ENCODE measurements at places on chromosomes 2 and 18. TPM values are rescaled to one million over a fixed set of nuclear protein-coding genes. Genes with fewer than 3 reads are reported as not detected.

The ARHGAP28 gene
- total RNA-seq = 1.4 TPM

The SAG gene
- total RNA-seq = not detected

The POTEC gene
- total RNA-seq = not detected

The CCDC68 gene
- total RNA-seq = 3.3 TPM

The IL36G gene
- not detected for total RNA-seq

The ASB18 gene
- 3.8 TPM for total RNA-seq

The HMSD gene
- 1.2 TPM for total RNA-seq

The SERPINB3 gene
- not detected for total RNA-seq

The FRZB gene
- 1.1 TPM for total RNA-seq

The PKP4 gene
- total RNA-seq = 70.4 TPM

The OSGEPL1 gene
- 12.6 TPM for total RNA-seq

The PLEKHB2 gene
- total RNA-seq = 34.1 TPM

The ZNF514 gene
- 15.4 TPM for total RNA-seq

The MAP3K19 gene
- not detected for total RNA-seq

The CFAP221 gene
- 0.79 TPM for total RNA-seq

The SPP2 gene
- not detected for total RNA-seq

The VAMP5 gene
- total RNA-seq = 54.8 TPM

DNA sequence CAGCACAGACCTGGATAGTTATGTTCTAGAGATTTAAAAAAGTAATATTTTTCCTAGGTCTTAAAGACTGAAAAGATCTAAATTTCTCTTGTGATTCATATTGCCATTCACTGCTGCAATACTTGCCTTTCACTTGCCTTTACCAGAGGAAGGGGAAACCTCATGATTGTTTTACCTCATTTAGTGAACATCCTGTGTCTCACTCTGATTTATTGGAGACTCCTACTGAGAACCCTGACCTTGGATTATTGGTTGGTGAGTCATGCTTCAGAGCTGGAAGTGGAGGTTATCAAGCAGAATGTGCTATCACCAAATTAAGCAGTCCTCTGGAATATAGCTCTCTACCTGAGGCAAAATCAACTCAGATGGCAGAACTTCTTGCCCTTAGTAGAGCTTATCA, 500.5 kb downstream of the TSN start:
- DNase-seq = no peak

DNA sequence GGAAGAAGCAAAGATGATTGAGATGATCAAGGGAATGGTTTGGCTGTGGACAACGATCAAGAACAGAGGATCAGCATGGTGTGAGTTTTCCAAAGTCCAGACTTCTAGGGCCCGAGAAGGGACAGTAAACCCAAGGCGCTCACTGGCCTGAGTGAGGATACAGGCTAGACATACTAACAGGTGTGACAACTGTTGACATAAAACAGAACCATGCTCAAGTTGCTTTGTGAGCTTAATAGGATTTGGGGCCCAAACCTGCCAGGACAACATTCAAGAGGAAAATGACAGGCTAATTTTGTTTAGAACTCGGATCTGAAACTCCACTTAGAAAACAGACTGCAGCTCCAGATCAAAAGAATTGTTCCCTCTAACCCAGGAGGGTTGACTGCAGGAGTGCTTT, 68.1 kb upstream of the ACKR3 start:
- no peak for DNase-seq

- no peak for DNase-seq
These were observed 201.5 kb upstream of the SLC35G4 start for GRCh38 chr18:11407940-11408339.

DNA sequence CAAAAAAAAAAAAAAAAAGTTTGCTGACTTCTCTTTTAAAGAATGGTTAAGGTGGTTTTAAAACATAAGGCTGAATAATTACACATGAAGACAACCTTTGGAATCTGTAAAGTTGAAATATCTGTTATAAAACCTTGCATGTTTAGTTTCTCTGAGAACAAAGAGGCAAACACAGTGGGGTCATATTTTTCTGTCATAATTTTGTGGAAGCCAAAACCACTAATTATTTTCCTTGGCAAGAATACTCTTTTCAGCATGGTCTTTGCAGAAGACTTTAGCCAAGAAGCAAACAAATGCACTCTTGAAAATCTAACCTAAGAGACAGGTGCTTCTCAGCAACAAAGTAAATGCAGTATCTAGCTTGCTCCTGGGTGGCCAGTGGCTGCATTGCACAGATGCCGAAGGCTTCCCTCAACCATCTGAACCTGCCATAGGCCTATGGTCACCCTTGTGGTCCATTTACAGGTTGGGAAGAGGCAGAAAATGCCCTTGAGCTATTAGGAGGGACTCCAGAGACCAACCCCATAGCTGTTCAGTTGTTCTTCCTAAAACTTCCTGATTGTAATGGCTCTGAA, 44.8 kb downstream of the ZAP70 start:
- no peak for DNase-seq

- peak; percentile 68 for DNase-seq
These were observed 81.6 kb downstream of the TWIST2 start for GRCh38 chr2:238929242-238930081.

DNA sequence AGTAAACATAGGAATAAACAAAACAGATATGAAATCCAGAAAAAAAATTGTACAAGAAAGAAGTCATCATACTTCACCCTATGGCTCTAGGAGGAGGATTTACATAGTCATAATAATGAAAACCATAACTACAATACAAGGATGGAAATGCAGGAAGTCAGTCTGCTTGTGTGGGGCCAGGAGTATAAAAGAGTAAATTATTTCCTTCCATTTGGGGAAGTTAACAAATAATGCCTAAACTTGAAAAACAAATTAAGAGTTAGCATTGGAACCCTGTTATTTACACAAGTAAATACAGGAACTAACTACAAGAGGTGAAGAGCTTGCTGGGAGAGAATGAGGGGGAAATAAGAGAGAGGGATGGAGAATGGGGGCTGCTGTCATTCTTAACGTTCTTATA, 15.4 kb downstream of the TMEM163 start:
- no peak for DNase-seq

- no peak for DNase-seq
These were observed 84.8 kb upstream of the PIK3C3 start for GRCh38 chr18:41870191-41870590.

DNA sequence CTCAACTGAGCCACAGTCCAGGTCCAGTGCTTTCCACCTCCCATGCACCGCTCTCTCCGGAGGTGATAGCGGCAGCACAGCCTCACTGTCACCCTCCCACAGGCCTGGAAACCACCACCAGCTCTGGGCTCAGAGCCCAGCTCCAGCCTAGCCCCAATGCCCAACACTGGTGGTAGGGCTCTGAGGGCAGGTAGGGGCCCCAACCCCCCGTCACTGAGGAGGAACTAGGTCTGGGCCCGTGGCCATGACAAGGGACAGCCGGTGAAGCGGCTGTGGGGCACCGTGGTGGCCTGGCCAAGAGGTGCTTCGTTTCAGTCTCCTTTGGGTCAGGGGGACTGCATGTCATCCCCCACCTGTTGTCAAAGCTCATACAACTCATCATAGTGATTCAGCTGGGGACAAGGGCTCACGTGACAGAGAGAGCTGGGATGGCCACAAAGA, 5.5 kb upstream of the TMEM214 start:
- no peak for DNase-seq

DNA sequence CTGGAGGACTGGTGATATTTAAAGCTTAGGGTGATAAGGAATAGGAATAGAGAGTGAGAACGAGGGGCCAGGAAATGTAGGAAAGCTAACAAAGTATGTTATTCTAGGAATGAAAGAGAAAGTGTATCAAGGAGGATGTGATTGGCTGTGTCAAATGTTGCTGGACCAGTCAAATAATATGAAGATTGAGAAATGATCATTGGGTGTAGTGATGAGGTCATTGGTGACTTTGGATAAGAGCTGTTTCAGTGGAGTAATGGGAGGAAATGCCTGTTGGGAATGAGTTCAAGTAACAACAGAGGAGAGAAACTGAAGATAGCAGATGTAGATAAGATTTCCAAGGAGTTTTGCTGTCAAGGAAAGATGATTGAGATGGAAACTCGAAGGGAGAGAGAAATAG, 74.4 kb downstream of the UBE2E3 start:
- no peak for DNase-seq

GRCh38 chr2:218149098-218149497, 17.7 kb downstream of the CXCR1 start:
- DNase-seq = no peak

GRCh38 chr2:149355716-149356422, 25.5 kb downstream of the LYPD6 start:
- no peak for DNase-seq

GRCh38 chr2:235934059-235934773, 234.0 kb downstream of the GBX2 start:
- DNase-seq = no peak

GRCh38 chr18:78221496-78221895, 758.1 kb upstream of the SALL3 start:
- DNase-seq = no peak

DNA sequence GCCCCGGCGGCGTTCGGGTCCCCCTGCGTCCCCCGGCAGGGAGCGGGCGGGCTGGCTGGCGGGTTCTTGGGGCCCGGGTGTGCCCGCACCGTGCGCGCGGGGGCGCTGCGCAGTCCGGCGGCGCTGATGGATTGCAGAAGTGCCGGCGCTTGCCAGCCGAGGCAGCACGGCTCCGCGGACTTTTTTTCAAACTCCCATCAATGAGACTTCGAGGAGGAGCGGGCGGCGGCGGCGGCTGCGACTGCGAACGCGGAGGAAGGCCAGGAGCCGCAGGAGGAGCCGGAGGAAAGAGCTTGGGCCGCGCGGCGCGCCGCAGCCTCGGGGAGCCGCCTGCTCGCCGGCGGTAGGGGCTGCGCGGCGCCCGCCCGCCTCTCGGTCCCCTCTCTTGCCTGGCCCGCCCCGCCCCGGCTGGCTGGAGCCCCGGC, at the start of gene GLI2:
Gene GLI2 (plus strand): TSS at position 123 of the 425 bp plus-strand sequence. CDS start 61,453 bp downstream, outside the sequence.
- DNase-seq = peak; percentile 84

DNA sequence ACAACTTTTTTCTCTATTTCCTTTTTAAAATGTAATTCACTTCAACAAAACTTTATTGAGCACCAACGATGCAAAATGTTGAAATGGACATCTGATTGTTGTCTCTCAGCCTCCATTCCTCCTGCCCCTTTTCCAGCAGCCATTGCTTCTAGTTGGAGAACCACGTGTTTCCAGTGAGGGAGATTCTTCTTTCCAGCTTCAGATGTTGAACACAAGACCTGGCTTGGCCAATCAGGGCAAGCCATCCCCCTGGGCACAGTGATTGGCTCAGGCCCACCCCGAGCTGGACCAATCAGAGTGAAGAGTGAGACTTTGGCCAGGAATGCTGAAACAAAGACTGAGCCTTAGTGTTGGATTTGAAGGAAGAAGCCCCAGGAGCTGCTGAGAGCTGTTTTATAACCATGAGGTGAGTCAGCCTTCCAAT, 59.0 kb downstream of the E2F6 start:
- DNase-seq = peak; percentile 44

DNA sequence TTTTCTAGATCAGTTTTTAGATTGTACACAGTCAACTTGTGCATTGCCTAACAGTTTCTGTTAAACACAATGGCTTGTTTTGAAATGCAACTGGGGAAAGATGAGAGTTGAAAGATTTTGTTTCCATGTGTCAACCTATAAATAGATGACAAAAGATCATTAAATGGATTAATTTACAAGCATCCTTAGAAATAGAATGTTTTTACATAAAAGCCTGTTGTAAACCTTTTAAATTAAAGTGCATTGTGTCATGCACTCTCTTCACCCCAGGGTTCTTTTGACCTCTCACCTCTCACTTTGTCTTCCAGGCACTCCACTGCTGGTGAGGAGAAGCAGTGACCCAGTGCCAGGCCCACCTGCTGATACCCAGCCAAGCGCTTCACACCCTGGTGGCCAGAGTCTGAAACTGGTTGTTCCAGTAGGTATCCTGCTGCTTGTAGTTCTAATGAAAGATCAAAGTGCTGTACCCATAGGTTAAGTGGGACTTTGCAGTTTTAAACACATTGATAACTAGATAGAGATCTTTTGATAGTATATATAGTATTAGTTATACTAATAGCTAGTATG, 502.1 kb downstream of the PARD3B start:
- no peak for DNase-seq

DNA sequence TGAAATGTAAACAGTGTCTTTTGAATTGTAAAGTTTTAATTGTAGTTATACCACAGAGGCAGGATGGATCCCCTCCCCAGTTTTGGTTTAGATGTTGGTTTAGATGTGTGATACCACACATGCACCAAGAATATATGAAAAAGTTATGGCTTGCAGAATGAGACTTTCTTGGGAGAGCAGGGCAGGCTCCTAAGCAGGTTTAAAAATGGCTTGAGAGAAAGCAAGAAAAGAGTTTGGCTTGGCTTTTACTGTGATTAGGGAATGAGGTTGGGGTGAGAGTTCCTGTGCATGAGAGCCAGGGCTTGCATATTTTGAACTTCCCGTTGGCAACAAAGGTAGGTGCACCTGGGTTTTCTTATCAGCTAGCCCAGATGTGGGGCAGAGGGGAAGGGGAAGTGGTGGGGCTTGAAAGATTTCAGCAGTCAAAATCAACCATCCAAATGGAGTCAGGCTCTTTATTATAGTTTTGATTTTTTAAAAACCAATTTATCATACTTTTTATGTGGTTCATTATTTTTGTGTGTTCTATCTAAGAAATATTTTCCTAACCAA, 246.9 kb downstream of the MTX2 start:
- no peak for DNase-seq

DNA sequence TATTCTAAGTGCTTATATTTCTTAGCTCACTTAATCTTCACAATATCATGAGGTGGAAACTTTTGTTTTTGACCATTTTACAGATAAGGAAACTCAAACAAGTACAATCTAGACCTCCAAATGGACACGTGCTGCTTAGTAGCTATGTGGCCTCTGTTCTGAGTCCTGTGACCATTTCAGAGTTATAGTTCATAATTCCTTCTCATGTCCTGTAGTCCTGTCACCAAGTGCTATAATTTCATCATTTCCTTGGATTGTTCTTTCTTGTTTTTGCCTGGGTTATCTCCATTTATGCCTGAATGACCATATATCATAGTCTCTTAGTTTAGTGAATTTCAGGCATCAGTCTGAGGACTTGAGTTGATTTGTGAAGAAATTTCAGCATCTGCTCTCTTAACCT, 91.7 kb downstream of the NUP35 start:
- no peak for DNase-seq

GRCh38 chr2:171180229-171180930, 19.7 kb upstream of the TLK1 start:
- no peak for DNase-seq

- DNase-seq = no peak
These were observed 19.6 kb downstream of the MSH2 start for GRCh38 chr2:47422560-47422959.

- DNase-seq = no peak
These were observed 35.3 kb downstream of the NHEJ1 start for GRCh38 chr2:219125225-219125885.

All from left ventricle myocardium superior (tissue), 1 donor.